ENCODE measurements at places on chromosomes 4 and X.

- DNase-seq, result no peak
Measured at GRCh38 chr4:106679063-106679462, 310.5 kb upstream of the GIMD1 start.

- no peak for DNase-seq
Measured at GRCh38 chr4:153028535-153028934, 92.4 kb downstream of the FHDC1 start.

DNA sequence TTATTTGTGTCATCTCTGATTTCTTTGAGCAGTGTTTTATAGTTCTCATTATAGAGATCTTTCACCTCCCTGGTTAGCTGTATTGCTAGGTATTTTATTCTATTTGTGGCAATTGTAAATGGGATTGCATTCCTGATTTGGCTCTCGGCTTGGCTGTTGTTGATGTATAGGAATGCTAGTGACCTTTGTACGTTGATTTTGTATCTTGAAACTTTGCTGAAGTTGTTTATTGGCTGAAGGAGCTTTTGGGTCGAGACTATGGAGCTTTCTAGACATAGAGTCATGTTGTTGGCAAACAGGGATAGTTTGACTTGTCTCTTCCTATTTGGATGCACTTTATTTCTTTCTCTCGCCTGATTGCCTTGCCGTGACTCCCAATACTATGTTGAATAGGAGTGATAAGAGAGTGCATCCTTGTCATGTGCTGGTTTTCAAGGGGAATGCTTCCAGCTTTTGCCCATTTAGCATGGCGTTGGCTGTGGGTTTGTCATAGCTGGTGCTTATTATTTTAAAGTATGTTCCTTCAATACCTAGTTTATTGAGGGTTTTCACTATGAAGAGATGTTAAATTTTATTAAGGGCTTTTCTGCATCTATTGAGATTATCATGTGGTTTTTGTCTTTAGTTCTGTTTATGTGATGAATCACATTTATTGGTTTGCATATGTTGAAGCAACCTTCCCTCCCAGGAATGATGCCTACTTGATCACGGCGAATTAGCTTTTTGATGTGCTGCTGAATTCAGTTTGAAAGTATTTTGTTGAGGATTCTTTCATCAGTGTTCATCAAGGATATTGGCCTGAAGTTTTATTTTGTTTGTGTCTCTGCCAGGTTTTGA lies 72.7 kb upstream of the BOD1L1 start:
- DNase-seq, result no peak

- DNase-seq, result no peak
Measured at GRCh38 chrX:19680580-19680979, 165.3 kb upstream of the MAP3K15 start.

DNA sequence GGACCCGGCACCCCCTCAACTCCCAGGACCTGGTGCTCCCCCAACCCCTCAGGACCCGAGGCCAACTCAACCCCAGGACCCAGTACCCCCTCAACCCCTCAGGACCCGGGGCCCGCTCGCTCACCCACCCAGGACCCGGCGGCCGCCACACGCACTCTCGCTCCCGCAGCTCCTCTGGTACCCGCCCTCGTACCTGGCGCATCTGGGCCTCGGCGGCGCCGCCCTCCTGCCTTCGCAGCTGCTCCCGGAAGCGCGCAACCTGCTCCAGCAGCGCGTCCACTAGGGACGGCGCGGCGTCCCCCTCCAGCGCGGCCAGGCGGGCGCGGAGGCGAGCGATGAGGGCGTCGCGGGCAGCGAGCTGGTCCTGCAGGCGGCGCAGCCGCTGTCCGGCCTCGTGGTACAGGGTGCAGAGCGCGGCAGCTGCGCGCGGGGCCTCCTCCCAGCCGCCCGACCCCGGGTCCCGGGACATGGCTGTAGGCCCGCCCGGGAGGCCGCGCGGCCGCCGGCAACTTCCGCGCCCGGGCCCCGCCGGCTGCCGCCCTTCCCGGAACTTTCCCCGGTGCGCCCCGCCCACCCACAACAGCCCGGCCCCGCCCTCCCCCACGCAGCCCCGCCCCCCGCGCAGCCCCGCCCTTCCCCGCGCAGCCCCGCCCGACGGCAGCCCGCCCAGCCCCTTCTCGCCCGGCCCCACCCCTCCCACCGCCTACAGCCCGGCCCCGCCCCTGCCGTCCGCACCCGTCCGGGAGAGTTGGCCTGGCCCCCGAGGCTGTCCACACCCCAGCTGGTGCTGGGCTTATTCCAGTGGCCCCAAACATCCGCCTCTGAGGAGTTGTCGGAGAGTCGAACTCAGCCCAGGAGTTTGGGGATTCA lies at the start of gene TNIP2:
Gene TNIP2 (minus strand): TSS at position 516 of the 870 bp plus-strand sequence. CDS start 47 bp downstream, at position 469.
- peak; percentile 75 for DNase-seq
